Kidney glomerular epithelial cell (primary cell): ENCODE measurements at places on chromosomes 5 and 9.

- peak; percentile 94 for DNase-seq
Observed at GRCh38 chr5:79030663-79031484, 38.6 kb downstream of the DMGDH start.

DNA sequence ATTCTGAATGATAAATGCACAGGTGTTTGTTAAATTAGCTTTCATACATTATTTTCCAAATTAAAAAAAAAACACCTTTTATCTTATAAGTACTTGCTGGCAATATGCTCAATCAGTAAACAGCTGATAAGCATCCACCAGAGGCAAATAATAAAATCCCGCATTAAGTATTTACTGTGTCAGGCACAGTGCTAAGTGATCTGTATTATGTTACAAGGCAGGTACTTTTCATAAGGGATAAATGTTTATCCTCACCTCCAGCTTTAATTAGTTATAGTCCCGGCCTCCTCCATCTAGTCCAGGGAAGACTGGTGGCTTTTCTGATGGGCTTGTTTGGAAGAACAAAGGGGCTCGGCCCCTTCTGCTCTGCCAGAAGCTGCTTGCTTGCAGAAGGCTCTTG is 40.1 kb downstream of the PFDN1 start:
- no peak for DNase-seq

DNA sequence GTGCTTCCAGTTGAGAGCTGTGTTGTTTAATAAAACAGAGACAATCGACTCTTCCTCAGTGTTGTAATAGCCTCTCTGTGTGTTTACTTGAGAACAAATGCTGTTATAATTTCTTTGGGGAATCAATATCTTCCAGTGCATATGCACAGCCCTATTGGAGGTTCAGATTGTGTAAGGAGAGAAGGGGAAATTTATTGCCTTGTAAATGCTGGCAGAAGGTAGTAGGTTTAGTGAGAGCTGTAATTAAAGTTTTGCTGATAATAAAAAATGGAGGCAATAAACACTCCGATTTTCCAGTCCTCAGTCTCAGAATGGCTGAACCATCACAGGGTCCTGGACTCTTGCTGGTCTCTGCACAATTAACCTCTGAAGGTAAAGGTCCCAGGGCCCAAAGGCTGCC is 128.3 kb downstream of the C5orf15 start:
- DNase-seq, result no peak

- no peak for DNase-seq
Observed at GRCh38 chr9:76738402-76738801, 25.8 kb upstream of the PCA3 start.

DNA sequence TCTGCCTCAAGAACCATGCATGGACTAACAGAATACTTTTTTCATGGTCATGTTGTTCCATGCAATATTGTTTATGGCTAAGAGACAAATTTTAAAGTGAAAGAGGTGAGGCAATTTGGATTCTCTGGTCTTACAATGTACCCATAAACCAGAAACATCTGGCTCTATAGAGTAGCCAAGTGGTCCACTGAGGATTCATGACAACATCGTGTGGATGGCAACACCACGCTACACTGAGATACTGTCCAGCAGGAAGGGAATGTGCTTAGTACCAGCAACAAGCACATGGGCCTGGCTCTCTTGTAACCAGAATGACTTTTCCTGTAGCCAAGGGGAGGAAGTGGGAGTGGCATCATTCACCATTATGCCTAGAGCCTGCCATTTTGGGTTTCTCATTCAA is 218.2 kb downstream of the GADD45G start:
- DNase-seq, result no peak

- DNase-seq, result no peak
Observed at GRCh38 chr5:119524485-119524884, 72.2 kb downstream of the HSD17B4 start.

- no peak for DNase-seq
Observed at GRCh38 chr9:7315746-7316145, 483.8 kb downstream of the DMAC1 start.

GRCh38 chr9:130835441-130836298 is 616 bp downstream of the ABL1 start:
- no peak for DNase-seq
